BJ (cell line): ENCODE measurements at places on chromosomes 11 and 22.

GRCh38 chr11:111939836-111940604 is 2.9 kb downstream of the DIXDC1 start:
- no peak for DNase-seq

- no peak for DNase-seq
Observed at GRCh38 chr11:60844870-60845221, 2.9 kb downstream of the CCDC86 start.

- DNase-seq: peak; percentile 55
Observed at GRCh38 chr22:35430897-35431322, 31.0 kb downstream of the MCM5 start.

DNA sequence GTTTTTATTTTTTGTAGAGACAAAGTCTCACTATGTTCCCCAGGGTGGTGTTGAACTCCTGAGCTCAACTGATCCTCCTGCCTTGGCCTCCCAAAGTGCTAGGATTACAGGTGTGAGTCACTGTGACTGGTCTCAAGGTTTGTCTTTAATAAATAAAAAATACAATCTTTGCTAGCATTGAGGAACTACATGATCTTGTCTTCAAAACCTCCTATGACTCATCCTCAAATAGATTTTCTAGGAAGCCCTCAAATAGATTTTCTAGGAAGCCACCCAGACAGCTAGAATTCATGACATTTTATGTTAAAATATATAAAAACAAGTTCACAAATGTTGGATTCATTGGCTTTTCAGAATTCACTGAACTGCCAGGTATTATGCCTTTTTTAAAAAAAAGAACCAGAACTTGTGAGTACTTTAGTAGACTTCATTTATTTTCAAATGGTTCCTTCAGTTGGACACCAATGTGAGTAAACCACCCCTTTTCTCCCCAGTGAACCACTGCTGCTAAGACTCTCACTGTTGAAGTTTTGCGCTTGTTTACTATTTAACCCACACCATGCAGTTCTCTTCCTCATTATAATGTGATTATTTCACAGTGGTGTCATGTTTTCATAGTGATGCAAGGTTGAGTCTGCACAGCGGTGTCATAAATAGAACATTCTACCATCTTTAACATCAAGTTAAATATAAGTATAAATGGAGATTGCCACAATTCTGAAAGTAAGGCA is 303.9 kb downstream of the CASP12 start:
- no peak for DNase-seq

- no peak for DNase-seq
Observed at GRCh38 chr22:50091092-50091768, 1.4 kb downstream of the MOV10L1 start.

GRCh38 chr11:34204396-34205279 is 99.2 kb downstream of the NAT10 start:
- no peak for DNase-seq

GRCh38 chr11:96779030-96779429 is 389.2 kb downstream of the JRKL start:
- no peak for DNase-seq

GRCh38 chr11:43921561-43922294 is 20.7 kb upstream of the C11orf96 start:
- no peak for DNase-seq

GRCh38 chr11:87600938-87601337 is 563.2 kb downstream of the TMEM135 start:
- DNase-seq: no peak

GRCh38 chr22:30206944-30207343 is 39.6 kb downstream of the LIF start:
- DNase-seq: peak; percentile 82

- no peak for DNase-seq
Observed at GRCh38 chr11:127601578-127601977, 601.0 kb upstream of the KIRREL3 start.

DNA sequence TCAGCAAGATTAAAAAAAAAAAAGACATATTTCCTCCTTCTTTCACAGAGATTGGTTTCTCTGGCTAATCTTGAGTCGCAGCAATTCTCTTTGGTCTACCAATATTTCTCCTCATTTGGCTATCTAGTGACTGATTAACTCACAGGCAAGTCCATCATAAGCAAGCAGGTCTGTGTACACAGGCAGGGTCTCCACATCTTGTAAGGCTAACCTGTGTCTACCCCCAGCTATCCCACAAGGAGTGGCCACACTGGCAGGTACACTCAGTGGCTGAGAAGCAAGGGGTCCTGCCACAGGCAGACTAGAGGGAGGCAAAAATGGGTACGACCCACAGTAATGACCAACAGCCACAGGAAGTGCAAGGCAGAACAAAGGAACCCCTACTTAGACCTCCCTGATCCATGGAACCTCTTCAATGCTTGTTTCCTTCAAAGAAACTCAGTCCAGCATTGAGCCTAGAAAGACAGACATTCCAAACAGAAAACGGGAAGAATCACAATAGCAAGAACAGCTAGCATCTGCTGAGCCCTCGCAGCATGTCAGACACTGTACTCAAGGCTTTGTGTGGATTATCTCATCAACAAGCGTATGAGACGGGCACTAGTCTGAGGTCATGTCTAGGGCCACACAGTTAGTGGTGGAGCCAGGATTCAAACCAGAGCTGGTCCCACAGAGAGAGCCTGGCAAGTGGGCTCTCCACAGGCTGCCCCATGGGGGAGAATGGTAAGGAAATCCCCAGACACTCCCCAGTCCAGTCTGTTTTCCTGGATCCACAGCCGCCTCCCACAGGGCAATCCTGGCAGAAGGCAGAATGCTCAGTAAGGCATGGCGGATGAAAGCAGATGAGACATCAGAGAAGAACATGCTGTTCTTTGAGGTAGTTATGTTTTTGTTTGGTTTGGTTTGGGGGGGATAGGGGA is 34.3 kb downstream of the PLEKHA7 start:
- no peak for DNase-seq

DNA sequence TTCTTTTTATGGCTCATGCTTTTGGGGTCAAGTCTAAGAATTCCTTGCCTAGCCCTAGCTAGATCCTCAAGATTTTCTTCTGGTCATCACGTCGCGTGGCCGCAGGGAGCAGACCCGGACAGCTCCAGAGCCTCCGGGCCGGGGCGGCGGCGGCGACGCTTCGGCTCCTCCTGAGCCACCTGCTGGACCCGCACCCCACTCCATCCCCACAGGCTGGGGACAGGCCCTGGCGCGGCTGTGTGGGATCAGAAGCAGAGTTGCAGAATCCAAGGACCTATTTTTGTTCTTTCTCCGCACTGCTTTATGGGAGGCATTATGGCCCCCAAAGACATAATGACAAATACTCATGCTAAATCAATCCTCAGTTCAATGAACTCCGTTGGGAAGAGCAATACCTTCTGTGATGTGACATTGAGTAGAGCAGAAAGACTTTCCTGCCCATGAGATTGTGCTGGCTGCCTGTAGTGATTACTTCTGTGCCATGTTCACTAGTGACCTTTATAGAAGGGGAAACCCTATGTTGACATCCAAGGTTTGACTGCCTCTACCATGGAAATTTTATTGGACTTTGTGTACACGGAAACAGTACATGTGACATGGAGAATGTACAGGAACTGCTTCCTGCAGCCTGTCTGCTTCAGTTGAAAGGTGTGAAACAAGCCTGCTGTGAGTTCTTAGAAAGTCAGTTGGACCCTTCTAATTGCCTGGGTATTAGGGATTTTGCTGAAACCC is 12.4 kb upstream of the SCARF2 start:
- no peak for DNase-seq

DNA sequence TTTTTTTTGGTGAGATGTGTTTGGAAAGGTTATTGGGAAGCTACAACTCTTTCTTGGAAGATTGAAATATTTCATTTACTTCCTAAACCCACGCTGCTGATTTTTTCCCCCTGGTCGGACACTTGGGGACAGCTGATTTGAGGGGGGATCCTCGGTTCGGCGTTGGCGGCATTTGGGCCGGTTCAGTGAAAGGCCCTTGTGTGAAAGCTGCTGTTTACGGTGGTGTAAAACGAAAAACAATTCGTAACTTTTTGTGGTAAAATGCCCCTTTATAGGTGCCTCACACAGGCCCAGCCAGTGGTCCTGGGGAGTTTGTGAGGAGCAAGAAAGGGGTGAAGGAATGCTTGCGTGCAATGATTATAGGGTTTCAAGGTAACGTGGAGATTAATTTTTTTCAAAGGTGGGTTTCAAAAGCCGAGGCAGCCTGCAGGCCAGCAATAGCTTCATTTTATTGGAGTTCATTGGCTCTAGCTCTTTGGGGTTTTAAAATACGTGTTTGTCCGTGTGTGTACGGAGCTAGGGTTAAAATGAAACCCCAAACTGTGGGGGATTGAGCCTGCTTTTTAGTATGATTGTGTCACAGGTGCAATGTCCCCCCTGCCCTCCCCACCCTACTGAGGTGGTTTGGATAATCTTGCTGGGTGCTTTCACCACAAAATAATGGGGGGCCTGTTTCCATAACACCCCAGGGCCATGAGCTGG is 77.2 kb upstream of the PPARA start:
- no peak for DNase-seq

DNA sequence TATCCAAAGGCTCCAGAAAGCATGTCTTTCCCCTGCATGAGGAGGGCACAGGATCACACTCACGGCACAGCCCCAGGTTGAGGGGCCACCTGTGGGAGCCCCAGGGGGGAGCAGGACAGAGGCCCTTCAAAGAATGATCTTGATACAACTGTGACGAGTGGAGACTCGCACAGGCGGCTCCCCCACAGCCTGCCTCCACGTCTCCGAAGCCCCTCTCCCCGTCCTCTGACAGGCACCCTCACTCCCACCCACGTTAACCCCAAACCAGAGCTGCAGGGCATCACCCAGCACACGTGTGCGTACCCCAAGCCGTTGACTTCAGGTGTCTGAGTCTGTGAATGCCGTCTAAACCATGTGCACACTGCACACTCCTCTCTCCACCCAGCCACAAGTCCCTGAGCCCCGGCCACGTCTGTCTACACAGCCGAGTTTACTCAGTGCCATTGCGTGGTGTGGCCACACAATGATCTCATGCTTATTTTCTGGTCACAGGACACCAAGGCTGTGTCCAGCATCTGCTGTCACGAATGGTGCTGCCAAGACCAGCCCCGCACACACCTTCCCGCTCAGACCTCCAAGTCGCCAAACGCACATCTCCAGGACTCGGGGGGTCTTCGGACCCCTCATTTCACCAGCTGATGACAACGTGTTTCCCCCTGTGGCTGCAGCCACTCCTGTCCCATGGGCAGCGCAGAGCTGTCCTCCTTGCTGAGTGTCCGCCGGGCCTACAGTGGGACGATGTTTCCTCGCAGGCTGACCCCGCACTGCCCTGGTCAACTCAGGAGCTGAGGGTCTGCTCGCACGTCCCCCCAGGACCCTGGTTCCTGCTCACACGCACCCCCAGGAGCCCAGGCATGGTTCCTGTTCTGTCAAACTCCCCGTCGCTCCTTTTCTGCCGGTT is 251.2 kb downstream of the BRD1 start:
- DNase-seq: no peak

DNA sequence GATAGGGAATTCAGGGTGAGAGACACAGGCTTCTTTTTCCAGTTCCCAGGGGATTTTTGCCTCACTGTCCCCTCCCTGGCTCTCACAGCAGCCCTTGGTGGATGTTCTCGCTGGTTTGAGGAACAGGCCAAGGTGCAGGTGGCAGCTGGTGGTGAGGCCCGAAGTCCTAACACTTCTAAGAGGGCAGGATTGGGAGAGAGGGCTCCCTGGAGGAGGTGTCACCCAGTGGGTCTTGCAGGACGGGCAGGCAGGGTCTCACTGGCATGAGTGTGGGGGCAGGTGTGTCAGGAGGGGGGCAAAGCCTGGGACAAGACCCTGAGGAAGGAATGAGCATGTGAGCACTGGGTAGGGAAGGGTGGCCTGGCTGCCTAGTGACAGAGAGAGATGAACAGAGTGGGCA is 9.2 kb downstream of the ADORA2A start:
- no peak for DNase-seq

- DNase-seq: no peak
Observed at GRCh38 chr11:2002042-2002776, 4.6 kb upstream of the H19 start.

GRCh38 chr22:26817926-26818325 is 160.5 kb downstream of the MIAT start:
- DNase-seq: no peak

DNA sequence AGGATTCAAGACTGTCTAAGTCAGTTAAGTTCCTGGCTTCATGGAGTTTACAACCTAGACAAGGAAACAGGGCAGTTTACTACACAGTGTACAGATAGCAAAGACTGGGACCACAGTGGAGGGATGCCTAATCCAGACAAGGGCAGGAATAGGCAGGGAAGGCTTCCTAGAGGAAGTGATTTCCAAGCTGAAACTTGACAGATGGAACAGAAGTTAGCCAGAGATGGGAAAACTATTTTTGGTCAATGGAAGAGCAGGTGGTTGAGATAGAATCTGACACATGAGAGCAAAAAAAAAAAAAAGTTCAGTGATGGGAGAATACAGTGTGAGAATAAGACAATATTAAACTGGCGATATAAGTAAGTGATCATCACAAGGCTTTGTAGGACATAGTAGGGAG is 1.3 kb downstream of the COA4 start:
- no peak for DNase-seq

DNA sequence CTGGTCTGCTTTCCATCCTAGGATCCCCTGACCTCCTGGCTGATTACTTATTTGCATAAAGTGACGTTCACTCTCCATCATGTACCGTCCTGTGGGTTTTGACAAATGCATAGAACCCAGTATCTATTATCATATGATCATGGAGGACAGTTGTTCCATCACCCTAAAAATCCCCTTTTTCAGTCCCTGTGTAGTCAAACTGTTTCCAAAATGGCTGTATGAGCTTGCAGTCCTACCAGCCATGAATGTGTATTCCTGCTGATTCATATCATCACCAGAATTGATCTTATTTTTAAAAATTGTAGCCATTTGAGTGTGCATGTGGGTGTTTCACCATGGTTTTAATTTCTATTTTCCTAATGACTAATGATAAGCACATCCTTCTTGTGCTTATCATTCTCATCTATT is 108.8 kb downstream of the MPPED1 start:
- no peak for DNase-seq

DNA sequence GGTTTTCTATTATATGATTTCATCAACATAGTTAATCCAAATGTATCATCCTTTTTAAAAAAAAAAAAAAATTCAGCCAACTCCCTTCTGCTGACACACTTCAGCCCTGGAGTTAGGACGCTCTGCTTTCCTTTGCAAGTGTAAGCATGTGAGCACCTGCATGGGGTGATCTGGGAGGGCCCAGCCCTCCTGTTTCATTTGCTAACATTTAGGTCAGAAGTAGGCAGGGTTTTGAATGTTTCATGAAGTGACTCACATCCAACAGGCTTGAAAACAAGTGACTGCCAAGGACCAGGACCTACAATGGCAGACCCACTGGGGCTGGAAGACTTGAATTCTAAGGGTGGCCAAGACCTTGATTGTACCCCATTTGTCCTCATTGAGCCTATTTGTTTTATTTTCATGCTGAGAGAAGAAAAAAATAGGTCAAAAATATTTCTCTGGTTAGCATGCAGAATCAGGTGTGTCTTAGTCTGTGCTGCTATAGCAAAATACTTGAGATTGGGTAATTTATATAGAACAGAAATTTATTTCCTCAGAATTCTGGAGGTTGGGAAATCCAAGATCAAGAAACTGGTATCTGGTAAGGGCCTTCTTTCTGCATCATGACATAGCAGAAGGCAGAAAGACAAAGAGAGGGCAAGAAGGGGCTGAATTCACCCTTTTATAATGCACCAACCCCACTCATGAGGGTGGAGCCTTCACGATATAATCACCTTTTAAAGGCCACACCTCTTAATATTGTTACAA is 137.6 kb downstream of the CD44 start:
- DNase-seq: no peak
